Activated T-cell treated with anti-CD3 and anti-CD28 coated beads for 4 hours (primary cell): ENCODE measurements at places on chromosomes 3 and 15.

DNA sequence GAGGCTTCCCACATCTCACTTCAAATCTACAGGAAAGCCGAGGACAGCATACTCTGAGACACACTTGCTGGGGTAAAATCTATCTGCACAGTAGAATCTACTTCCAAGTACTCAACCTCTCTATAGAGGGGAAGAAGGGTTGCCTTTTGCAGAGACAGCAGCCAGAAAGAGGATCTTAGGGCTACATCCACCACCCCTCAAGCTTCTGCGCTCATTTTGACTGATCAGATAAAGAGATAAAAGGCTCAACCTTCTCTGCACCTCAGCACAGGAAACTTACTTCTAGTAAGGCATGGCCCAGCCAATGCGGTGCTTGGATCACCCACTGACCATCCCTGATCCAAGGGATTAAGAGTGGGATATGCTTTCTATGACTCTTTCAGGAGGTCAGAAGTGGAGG, 6.9 kb upstream of the SLC9A9 start:
- DNase-seq, result no peak

- DNase-seq, result no peak
Measured at GRCh38 chr3:159897331-159898075, 91.1 kb upstream of the IL12A start.

- DNase-seq, result no peak
Measured at GRCh38 chr3:54071601-54072000, 50.8 kb upstream of the CACNA2D3 start.

GRCh38 chr3:82000773-82001172, 239.3 kb upstream of the GBE1 start:
- no peak for DNase-seq

DNA sequence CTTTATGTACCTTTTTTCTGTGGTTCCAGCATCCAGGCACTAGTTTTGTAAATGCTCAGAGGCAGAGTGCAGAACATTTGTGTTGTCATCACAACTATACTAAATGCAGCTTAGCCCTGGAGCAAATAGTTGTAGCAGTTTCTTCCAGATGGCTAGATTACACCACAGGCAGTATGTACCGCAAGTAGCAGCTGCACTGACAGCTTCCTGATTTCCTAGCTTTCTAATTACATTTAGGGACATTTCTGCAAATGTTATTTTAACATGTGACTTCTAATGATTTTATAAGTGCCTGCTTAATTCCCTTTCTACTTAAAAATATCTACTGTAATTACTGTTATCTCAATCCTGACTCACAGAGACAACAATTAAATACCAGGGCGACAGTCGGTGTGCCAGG, 106.5 kb downstream of the NR2E3 start:
- DNase-seq, result no peak

GRCh38 chr3:148420242-148420641, 277.5 kb upstream of the AGTR1 start:
- no peak for DNase-seq

DNA sequence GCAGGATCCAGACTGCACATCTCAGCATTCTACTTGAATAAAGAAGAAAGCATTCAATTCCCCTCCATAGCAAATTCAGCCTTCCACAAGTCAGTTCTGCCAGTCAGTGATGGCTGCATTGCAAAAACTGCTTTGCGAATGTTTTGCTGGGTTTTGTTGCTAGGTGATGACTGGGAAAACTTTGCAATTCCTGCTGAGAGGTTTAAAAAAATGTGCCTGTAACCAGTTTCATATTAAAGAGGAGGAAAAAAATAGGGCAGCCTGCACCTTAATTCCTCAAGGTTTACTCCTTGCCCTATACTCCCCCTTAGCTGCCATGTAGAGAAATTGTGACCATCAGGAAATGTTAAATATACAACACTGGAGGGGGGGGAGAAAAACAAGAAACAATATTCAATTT, 225.6 kb upstream of the ATP11B start:
- no peak for DNase-seq

- no peak for DNase-seq
Measured at GRCh38 chr3:174089592-174089991, 692.0 kb downstream of the NLGN1 start.

DNA sequence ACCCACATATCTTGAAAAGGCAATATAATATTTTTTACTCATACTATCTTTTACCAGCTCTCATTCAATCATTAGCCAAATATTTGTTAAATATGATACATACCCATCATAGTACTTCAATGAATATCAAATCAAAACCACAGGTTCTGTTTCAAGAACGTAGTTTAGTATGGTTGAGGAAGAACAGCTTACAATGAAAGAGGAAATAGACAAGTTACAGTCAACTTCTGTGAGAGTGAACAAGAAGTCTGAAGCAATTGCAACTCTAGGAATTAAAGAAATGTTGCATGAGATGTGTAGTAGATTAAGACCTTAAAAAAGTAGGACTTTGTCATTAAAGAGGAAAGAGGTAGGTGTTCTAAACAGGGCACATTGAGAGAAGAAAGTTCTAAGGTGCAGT, 9.3 kb downstream of the BCHE start:
- DNase-seq, result no peak

- DNase-seq, result no peak
Measured at GRCh38 chr15:43872416-43873020, 45.7 kb downstream of the WDR76 start.
